GM23248 (cell line): ENCODE measurements at places on chromosomes 7 and 10. TPM values are rescaled to one million over a fixed set of nuclear protein-coding genes. Genes with fewer than 3 reads are reported as not detected.

GRCh38 chr7:100753750-100754149 lies 20.4 kb downstream of the ZAN start:
- DNase-seq, result peak; percentile 14

- DNase-seq, result peak; percentile 32
These were observed 216.9 kb downstream of the C7orf25 start for GRCh38 chr7:42694894-42695507.

- DNase-seq, result peak; percentile 97
These were observed 108.7 kb downstream of the DIP2C start for GRCh38 chr10:580778-581177.

- DNase-seq, result peak; percentile 13
These were observed 163.7 kb downstream of the AHR start for GRCh38 chr7:17462131-17462631.

DNA sequence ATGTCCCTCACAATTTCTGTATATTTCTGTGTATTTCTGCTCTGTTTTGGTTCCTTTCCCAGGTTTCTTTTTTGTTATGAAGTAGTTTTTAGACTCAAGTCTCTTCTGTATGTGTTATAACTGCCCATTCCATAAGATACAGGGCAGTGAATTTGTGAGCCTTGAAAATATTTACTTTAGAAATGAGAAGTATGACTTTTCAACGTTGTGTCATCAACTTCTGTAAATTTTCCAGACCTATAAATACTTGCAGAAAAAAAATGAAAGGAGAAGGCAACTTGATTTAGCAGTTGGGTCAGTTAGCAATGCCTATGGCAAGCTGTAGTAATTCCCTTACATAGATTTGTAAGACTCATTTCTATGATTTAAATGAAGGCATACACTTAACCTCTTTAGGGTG lies 11.5 kb downstream of the EGFR start:
- DNase-seq, result peak; percentile 68

GRCh38 chr7:3956949-3957348 lies 655.9 kb downstream of the SDK1 start:
- DNase-seq, result no peak

DNA sequence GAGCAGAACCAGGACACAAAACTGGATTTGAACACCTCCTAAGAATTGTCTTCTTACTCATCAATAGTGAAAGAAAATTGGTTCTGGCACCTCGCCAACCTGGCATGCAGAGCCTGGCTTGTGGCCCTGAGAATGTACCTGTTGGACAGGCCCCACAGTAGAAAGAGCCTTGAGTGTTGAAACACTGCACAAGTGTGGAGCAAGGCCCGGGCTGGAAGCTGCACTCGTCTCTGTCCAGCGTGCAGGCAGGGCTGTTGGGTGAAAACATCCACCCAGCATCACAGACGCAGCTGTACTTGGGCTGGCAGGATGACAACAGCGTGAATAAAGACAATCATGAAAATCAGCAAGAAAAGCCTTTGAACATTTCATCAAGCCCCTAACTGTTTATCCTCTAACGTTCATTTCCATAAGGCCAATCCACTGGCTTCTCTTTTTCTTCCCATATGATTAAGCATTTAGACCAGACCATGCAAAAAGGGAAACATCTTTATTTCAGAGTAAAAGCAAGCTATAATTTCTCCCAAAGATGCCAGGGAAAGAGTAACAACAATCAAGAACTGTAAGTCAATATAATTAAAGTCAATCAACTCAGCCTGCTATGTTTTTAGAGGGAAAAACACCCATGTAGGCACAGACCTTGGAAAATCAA lies 15.6 kb downstream of the CUBN start:
- peak; percentile 76 for DNase-seq

DNA sequence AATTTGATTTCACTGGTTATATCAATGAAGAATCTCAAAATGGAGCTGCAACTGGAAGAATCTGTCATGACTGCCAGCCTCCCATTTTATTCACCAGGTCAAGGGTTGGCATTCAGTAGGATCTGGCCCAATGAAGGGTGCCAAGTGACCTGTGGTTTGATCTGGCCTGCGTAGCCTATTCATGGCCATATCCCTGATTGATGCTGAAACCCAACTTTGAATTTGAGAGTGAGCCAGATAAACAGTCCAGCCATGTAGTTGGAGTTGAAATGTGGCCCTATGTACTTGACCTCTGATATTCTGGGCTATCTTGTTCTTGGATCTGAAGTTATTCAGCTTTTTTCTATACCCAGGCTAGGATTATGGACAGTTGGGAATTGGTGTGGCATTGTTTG lies 1.5 kb downstream of the MKLN1 start:
- DNase-seq, result peak; percentile 37

DNA sequence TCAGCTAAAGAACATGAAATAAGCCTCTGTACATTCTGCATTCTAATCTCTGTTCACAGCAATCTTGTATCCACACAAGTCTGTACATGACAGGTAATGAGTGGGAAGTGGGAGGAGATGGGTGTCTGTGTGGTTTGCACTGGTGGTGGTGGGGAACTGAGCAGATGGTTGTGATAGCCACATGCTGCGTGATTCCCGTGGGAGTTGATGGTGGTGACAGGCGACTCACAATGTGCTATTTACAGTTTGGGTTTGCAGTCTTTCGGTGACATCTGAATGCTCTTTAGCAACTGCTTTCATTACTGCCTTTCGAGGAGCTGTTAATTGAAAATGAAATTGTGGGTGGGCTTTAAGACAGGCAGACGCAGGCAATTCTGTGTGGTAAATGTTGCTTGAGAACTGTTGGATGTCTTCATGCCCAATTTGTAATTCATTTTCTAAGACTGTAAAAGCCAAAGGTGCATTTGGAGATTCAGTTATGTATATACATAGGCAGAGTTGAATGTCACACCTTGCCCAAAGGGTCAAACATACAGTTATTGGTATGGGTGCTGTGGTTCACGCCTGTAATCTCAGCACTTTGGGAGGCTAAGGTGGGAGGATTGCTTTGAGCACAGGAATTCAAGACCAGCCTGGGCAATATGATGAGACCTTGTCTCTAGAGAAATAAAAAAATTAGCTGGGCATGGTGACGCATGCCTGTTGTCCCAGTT lies 308.2 kb downstream of the AUTS2 start:
- DNase-seq, result peak; percentile 3

- no peak for DNase-seq
These were observed 91.7 kb upstream of the IFRD1 start for GRCh38 chr7:112358513-112358912.

DNA sequence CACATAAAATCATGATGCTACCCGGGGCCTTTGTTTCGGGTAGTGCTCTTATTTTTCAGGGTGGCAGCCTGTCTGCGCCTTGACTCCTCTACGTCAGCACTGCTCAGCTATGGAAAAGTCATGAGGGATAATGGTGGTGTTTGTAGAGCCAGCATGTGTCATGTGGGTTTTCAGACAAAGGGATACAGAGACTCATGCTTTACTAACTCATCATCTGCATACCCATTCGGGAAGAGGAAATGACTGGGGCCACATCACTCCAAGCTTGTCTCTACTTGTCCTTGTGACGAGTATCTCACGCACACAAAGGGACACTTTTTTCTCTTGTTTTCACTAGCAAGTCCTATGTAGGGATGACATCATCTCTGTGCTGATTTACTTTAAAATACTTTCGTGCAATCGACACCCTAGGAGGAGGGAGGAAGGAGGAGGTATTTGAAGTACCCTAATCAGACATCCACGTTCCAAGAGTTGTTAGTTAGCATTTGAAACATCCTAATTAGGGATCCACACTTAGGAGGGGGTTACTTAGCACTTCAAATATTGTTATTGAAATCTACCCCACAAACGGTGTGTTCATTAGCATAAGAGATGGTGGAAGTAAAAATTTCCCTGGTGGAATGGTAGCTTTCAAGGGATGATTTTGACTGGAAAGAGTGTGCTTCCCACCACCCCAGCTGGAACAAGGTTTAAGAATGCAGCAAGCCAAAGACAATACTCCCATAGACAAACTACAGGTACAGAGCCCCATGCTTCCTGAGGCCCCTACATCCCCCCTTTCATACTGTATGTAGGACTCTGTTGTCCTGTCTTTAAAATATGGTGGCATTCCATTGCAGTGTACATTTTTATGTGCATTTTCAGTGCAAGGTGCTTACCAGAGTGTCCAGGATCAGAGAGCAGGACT lies 52.0 kb downstream of the THNSL1 start:
- DNase-seq, result peak; percentile 87

- peak; percentile 60 for DNase-seq
These were observed 1321.5 kb downstream of the XPNPEP1 start for GRCh38 chr10:108601851-108602250.

DNA sequence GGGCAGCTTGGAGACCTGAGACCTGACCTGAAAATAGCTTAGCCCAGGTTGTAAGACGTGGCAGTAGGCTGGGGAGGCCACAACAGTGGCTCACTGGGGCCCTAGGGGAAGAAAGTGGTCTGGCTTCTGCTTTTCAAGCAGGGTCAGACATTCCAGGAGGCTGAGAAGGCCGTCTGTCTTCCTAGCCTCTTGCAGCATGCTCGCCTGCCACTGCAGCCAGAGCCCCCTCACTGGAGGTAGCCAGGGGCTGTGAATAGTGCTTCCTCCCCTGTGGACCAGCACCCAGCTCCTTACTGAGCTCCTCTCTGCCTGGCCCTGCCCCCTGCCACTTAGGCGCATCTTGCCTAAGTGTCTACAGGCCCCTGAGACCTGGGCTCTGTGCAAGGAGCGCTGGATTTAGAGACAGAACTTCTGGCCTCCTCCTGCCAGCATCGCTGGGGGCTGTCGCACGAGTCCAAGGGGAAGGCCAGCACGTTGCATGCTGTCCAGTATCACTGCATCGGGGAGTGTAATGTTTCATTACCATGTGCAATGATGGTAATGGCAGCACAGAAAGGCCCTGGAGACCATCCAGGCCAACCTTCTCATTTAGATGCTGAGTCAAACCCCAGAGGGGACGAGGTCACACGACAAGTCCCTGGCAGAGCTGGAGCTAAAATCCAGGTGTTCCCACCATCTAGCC lies 12.7 kb downstream of the ZMIZ1 start:
- peak; percentile 97 for DNase-seq

- DNase-seq, result no peak
These were observed 61.7 kb downstream of the PRPF18 start for GRCh38 chr10:13648425-13648824.

Gene OR6B1
- total RNA-seq, result not detected in 2 replicates

Gene PIP
- total RNA-seq, result not detected in 2 replicates

Gene DDIT4
- total RNA-seq, result 188 and 199 TPM in 2 replicates

Gene OR2A1
- total RNA-seq, result 0.13 and 0.32 TPM in 2 replicates

Gene OGDHL
- 0.51 TPM in 1 of 2 replicates, not detected in the other for total RNA-seq
